ENCODE measurements at places on chromosomes 4 and X.

GRCh38 chr4:127857641-127858040 lies 23.1 kb upstream of the PLK4 start:
- no peak for DNase-seq

GRCh38 chr4:111046811-111047210 lies 423.9 kb upstream of the PITX2 start:
- DNase-seq, result no peak

DNA sequence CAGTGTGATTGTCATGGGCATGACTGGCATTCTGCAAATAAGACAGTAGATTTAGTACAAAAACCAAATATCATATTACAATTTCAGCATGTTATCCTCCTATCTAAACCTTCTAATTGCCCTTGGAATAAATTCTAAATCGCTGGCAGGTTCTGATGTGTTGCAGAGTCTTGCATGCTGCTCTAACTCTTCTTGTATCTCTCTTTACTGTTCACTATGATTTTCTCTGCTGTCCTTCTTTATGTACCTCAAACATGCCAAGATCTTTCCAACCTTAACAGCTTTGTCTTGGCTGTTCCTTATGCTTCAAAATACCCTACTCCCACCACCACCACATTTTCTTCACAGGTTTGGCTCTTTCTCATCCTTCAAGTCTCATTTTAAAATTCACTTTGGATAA lies 43.0 kb upstream of the KCNIP4 start:
- DNase-seq, result no peak

DNA sequence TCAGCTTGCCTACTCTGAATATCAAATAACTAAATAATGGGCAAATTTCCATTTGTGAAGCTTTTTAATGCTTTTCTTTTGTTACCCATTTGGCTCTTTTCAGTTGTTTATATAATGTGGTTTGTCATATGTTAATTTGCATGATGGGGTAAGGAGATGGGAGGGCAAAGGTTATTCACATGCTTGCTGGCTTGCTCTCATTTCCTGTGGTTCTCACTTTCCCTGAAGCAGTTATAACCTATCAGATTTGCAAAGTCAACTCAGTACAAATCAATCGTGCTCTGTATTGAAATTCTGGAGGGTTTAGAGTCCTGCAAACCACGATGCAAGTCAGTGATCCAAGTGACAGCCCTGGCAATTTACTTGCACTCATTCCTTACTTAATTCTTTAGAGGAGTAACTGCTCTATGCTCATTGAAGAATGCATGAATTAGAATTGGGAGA lies 711.2 kb downstream of the ADGRL3 start:
- no peak for DNase-seq

- no peak for DNase-seq
Observed at GRCh38 chr4:146334862-146335449, 120.6 kb downstream of the REELD1 start.

GRCh38 chr4:75053352-75053751 lies 120.4 kb downstream of the PARM1 start:
- DNase-seq, result no peak

- DNase-seq, result peak; percentile 20
Observed at GRCh38 chrX:40646489-40647306, 663 bp downstream of the CXorf38 start.

DNA sequence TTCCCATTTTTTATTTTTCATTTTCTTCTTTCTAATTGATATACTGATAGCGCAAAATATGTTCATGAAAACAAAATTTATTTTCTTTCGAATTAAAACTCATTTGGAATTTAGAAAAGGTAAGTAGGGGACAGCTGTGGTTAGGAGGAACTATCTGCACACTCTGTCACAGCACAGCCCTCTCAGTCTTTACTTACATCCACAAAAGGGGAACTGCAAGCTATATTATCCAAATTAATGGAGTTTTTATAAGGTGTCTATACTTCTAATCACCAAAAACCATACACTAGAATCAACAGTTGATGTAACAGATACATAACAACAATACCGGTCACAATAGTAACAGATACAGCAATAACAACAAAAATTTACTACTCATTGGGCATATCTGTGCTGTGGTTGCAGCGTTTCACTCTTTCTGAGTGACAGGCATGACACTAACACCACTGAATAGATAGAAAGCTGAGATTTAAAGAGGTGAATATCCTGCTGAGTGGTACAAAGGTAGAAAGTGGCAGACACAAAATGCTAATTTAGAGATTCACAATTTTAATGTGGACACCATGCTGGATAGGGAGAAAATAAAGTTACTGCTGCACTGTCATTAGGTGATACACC lies 160.7 kb downstream of the PPP3CA start:
- DNase-seq, result no peak

DNA sequence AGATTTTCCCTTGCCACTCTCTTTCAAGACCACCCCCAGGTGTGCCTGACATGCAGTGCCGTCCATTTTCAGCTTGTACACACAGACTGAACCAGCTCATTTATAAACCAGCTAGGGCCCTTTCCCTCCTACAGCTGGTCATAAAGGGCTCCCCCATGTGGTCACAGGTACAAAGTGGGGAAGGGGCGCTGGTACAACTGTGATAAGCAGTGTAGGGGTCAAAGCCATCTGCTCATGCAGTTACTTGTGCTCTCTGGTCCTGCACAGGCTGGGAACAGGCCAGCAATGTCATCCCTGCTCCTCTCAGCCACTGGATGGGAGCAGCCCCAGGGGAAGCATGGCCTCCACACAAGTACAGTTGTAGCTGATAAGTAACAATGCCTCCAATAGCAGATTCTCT lies 20.6 kb downstream of the GABRQ start:
- peak; percentile 6 for DNase-seq

DNA sequence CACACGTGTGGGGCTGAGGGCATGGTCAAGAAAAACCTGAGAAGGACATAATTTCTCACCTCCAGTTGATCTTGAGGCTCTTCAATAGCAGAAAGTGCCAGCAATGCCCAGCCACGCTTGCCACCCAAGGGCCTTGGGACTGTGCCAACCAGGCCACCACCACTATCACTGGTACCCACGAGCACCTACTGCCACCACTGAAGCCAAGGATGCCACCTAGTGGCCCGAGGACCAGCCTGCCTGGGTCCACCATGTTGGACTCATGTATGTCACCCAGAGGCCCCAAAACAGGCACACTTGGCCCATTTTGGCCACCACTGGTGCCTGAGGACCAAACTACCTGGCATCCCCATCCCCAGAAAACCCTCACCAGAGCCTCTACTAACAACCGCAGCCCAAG lies 191.8 kb downstream of the ADAM29 start:
- no peak for DNase-seq

- DNase-seq, result peak; percentile 27
Observed at GRCh38 chr4:110620691-110621327, 2.1 kb downstream of the PITX2 start.

- no peak for DNase-seq
Observed at GRCh38 chr4:13396161-13396560, 88.0 kb downstream of the RAB28 start.

GRCh38 chrX:37986893-37987292 lies 19.5 kb upstream of the SYTL5 start:
- peak; percentile 59 for DNase-seq

DNA sequence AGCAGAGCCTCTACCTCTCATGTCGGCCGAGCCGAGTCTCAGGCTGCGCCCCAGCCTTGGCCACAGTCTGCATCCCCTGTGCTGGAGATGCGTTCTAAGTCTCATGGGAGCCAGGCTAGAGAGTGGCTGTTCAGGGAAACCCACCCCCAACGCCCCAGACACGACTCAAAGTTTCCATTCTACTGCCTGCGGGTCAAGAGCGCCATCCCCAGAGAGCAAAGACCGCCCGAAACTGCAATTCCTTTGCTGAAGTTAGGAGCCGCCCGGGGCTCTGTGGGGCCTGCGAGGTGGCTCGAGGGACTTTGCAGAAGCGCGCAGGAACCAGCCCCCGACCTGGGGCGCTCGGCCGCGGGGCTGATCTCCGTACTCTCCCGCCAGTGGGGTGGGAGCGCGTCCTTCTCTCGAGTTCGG lies 10.0 kb upstream of the ELF4 start:
- no peak for DNase-seq

DNA sequence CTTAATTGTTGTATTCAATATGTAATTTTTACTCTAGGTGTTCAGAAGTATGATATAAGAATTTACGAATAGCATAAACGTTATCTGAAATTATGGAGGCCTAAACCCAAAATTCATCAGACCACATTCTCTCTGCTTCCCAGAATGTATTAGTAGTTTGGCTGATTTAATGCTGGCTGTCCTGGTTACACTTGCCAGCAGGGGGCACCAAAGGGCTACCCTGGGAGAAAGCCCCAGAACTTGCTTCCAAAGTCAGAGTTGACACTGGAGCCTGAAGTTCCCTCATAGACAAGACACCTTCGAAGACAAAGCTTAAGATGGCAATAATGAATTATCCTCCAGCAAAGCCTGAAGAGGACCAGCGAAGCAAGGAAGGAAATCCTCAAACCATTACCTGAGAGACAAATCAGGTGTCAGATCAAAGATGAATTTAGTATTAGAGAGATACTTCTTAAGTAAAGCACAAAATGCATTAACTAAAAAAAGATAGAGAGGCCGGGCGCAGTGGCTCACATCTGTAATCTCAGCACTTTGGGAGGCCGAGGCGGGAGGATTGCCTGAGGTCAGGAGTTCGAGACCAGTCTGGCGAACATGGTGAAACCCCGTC lies 11.3 kb upstream of the ANOS1 start:
- peak; percentile 78 for DNase-seq

DNA sequence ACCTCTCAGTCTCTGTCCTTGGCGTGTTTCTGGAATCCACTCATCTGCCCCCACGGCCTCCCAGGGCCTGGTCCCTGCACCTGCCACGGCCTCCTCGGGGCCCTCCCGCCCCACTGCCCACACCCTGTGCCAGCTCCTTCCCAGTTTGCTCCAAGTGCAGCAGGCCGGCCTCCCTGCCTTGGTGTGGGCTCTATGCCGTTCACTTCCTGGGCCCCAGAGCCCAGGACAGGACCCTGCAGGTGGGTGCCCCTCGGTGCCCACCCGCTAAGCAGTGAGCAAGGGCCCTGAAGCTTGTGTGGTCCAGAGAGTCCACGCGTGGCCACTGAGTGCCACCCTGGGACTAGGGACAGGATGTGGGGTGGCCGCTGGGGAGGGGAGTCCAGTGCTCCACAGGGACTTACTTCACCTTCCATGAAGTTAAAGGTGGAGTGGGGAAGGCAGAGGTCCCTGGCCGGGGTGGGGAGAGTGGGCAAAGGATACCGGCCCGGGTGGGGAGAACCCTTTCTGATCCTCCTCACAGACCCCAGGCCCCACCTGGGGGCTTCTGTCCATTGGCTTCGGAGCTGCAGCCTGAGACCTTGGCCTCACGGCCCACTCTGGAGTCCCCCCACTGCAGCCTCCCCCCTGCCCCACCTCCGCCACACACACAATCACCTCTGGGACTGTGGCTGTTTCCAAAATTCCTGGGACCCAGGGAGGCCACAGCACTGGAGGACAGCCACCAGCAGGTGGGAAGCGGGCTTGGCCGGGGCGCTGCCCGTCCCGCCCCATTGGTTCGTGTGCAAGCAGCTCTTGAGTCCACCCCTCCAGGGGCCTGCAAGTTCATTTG lies 60.0 kb upstream of the NKX1-1 start:
- DNase-seq, result no peak

DNA sequence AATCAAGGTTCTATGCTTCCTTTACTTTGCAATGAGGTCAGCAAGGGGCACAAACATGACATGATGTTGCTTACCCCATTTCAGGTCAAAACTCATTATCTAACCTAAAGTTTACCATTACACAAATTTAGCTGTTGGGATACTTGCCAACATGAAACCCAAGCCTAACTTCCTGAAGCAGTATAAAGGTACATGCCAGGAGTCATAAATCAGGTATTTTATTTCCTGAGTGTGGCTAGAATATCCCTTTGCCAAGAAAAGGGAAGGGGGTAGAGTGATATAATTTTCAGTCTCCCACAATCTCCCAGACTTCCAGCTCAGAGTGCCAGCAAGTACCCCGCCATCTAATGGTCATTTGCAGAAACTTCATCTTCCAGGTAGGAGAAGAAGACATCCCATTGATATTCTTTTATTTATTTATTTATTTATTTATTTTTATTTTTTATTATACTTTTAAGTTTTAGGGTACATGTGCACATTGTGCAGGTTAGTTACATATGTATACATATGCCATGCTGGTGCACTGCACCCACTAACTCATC lies 136.6 kb downstream of the NEXMIF start:
- DNase-seq, result no peak

DNA sequence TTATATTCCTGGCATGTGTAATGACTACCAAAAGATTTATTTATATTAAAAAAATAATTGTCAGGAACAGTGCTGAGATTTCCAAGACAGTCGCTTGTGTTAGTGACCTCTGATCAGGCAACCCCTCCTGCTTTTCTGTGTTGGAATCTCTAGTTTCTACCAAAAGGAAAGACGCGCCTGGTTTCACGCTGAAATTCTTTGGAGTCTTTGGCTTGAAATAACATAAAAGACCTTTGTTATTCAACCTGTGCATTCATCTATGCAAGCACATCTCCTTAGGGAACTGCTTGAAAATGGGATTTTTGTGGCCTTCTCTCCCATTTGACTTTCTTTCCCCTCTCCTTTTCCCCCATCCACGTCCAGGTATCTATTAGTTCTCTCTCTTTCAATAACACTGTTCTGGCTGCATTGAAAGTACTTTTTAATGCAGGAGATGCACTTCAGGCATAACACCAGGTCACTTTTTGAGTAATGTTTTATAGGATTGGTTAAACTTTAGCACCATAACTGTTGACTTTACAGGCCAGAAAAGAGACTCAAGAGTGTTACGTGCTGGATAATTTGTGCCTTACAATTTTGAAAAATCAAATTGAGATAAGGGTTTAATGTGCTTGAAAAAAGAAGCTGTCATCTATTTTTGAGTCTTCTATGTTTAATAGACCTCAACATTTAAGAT lies 172.7 kb downstream of the GPAT3 start:
- no peak for DNase-seq

- no peak for DNase-seq
Observed at GRCh38 chr4:118918388-118918787, 29.7 kb downstream of the SYNPO2 start.

DNA sequence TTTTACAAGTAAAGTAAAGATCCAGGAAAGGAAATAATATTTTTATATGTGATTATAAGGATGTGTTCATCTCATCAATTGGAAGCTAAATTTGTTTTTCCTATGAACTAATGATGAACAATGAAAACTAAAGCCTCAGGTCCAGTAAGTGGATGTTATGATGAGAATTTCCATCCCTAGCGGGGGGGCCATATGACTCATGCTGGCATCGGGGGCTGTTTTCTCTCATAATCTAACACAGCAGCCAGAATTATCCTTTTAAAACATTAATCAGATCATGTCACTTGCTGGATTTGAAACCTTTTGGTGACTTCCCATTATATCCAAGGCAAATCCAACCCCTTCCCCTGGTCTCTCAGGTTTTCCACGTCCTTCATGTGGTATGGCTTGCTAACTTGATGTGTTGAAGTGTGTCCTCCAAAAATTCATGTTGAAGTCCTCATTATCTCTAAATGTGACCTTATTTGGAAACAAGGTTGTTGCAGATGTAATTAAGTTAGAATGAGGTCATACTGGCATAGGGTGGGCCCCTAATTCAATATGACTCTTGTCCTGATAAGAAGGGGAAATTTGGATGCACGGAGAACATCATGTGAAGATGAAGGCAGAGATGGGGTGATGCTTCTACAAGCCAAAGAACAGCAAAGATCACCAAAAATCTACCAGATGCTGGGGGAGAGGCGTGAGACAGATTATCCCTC lies 96.8 kb downstream of the AKAP4 start:
- no peak for DNase-seq
